ENCODE measurements at places on chromosomes 7 and 10.
A peak's percentile ranks its signal among the peaks of the same experiment; 100 is the strongest.

GRCh38 chr10:22381262-22381661 is 36.0 kb downstream of the SPAG6 start:
- no peak for DNase-seq

DNA sequence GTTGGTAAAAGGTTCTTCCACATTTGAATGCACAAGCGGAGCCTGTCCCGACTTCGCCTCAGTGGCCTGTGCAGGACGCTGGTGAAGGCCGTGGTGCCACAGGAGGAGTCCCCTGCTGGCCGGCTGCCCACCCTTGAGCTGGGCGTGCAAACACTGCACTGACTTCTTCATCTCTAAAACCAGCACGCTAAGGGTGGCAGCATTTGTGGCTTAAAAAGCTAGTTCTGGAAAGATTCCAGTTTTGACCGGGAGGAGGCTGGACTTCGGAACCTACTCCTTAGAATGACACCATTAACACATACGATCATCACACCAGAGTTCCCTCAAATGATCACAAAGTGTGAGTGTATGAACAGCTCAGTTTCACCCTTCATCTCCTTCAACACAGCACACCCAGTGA is 102.4 kb downstream of the SMURF1 start:
- DNase-seq = no peak

- DNase-seq = no peak
Measured at GRCh38 chr7:152643979-152644559, 31.9 kb downstream of the XRCC2 start.

DNA sequence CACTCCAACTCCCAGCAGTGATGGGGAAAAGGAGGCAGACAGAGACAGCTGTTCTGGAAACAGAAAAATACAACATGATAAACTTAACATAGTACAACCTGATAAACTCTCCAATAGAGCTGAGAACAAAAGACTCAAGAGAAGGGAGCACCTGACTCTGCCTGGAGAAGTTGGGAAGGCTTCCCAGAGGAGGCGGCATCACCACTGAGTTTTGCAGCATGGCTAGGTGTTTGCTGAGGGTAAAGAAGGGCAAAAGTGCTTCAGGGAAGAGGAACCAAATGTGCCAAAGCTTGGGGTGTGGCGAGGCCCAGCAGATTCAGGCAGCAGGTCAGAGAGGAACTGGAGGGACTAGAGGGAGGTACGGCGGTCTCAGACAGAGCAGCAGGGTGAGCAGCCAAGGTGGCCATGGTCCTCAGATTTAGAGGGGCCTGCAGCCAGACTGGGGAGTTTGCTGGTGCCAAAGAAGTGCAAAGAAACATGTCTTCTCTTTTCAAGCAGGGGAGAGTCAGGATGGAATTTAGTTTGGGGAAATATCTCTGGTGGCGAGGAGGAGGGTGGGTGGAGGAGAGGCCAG is 119.9 kb upstream of the BTBD16 start:
- no peak for DNase-seq

- no peak for DNase-seq
Measured at GRCh38 chr10:112813866-112814591, 136.0 kb upstream of the TCF7L2 start.

GRCh38 chr7:79434098-79434497 is 19.4 kb downstream of the MAGI2 start:
- no peak for DNase-seq

DNA sequence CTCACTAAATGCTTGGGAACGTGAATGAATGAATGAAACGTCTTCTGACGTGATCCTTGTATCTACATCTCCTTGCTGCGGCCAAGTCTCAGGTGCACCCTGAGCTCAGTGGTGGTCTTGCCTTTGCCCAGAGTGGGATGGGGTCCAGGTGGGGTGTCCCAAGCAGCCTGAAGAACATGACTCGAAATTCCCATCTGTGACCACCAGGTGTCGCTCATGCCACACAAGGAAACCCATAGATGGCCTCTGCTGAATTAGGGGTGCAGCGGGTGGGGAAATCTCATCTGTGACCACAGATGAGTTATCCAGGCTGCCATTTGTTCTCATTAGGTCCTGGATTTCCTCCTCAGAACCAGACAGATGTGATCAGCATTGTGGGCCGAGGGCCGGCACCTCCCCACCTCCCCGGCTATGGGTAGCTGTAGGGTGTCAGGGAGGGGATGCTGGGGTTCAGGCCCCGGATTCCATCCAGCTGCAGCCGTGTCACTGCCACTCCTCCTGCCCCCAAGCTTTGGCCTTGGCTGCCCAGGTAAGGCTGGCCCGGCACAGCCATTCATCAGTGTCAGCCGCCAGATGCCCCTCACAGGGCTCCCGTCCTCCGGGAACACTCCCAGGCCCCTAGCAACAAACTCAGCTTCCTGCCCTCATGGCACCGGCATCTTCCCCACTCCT is 21.0 kb upstream of the GNA12 start:
- peak; percentile 61 for DNase-seq

GRCh38 chr10:69789164-69789576 is 12.5 kb upstream of the COL13A1 start:
- no peak for DNase-seq

DNA sequence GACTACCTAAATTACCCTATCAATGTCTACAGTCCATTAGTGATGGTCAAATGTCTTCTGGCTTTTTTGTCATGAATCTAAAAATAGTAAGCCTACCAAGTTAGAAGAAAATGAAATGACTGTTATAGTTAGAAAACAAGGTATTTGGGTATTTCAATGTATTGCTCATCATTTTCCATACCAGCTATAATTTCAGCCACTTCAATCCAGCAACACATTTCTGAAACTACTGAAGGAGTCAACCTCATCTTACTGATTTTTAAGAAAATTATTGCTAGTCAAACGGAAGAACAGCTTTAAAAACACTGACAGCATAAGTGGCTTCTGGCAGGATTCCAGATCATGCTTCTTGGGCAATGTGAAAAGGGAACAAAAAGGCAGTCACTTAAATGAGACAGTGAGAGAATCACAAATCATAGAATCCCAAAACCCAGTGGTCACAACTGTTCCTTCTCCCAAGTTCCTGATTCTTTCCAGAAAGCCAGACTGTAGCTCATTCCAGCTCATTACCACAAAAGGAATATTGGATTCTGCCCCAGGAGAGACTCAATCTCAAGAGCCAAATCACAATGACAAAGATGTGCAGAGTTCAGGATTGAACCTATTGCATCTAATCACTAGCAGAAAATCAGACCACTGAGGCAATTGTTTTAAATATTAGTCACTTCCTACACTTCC is 61.2 kb upstream of the LRRN3 start:
- no peak for DNase-seq

GRCh38 chr10:79029478-79030390 is 39.0 kb upstream of the ZMIZ1 start:
- DNase-seq = no peak

- DNase-seq = no peak
Measured at GRCh38 chr10:3525832-3526449, 259.1 kb downstream of the KLF6 start.

DNA sequence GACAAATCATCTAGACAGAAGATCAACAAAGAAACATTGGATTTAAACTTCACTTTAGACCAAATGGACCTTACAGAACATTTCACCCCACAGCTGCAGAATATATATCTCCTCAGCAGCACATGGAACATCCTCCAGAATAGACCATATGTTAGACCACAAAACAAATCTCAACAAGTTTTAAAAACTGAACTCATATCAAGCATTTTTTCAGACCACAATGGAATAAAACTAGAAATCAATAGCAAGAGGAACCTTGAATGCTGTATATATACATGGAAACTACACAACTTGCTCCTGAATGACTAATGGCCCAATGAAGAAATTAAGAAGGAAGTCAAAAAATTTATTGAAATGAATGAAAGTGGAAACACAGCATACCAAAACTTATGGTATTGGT is 157.7 kb downstream of the MTERF1 start:
- DNase-seq = no peak

Data from CD4-positive, alpha-beta memory T cell (primary cell).